ENCODE measurements at places on chromosomes 6 and 20.

DNA sequence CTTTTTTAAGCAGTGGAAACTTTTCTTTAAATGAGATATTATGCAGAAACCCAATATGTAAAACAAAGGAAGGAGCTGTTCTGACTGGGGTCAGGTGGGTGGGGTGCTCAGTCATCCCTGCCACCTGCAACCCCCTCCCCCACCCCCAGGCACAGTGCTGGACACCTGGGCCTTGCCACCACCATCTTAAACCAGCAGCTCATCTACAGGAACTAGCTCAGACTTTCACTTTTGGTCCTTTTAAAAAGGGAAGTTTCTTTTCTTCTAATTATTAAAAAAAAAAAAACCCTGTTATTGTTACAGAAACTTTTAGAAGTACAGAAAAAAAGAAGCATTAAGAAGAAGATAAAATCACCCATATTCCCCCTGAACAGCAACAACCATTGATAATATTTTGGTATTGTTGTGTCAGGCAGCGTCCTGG lies 37.1 kb downstream of the PPP1R16B start:
- DNase-seq: no peak

GRCh38 chr20:62063981-62064769 lies 1.5 kb downstream of the TAF4 start:
- DNase-seq: no peak

DNA sequence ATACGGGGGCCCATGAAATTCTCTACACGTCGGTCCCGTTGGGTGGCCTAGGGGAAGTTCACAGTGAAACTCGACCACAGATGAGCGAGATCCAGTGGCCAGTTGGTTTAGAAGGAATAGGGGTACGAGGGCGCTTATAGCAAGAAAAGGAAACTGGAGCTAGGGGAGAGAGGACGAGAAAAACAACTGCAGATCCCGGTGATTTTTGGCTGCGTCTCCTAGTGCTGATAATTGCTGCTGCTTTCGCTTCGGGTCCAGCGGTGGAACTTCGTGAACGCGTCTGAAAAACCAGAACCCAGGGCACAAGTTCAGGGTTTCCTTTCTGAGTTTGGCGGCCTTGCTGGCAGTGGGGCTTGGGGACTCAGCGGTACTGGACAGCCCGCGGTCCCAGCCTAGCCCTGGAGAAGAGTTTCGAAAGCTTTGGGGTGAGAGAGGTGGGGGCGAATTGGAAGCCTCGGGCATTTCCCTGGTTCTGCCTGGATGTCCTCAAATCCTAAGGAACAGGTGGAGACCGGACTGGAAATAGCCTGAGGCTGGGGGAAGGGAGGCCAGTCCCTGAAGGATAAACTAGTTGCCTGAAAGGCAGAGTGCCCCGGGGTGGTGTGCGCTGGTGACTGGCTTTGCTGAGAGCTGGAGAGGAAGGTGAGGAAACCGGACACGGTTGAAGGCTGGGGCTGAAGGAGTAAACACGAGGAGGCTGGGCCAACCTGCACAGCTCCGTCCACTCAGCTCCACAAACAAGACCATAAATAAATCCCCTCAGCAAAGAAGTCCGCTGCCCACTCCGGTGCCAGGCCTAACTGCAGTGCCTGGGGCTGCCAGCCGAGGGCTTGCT lies 793 bp downstream of the GMPR start:
- DNase-seq: no peak

DNA sequence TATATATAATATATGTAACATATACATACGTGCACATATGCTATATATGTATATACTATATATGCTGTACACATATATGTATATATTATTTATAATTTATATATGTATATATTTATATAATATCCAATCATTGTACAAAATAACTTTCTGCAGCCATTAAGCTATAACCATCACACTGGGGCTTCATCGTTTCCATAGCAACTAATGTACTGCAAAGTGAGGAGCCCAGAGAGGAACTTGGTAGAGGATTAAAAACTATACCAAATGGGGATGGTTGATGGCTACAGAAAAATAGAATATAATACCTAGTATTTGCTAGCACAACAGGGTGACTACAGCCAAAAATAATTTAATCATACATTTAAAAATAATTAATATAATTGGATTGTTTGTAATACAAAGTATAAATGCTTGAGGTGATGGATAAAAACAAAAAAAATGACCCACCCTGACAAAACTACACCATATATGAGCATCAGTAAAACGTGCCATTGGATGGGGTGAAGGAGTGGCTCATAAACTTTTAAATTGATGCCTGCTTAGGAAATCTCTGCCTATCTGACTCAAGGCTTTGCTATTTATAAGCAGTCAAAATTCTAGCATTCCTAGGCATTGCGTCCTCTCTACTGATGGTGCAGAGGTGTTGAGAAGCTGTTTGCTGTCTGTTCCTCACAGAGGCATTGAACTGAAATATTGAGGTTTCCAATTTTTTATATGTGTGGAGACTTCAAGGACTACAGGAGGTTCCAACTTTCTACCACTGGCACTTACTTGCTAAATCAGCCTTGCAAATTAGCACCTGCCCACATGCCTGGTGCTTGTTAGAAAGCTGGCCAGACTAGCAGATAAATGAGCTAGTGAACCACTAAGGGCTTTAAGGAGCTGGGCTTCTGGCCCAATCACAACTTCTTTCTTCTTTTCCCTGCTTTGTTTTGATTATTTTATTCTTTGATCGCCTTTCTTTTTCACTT lies 190.1 kb downstream of the SCP2D1 start:
- no peak for DNase-seq

DNA sequence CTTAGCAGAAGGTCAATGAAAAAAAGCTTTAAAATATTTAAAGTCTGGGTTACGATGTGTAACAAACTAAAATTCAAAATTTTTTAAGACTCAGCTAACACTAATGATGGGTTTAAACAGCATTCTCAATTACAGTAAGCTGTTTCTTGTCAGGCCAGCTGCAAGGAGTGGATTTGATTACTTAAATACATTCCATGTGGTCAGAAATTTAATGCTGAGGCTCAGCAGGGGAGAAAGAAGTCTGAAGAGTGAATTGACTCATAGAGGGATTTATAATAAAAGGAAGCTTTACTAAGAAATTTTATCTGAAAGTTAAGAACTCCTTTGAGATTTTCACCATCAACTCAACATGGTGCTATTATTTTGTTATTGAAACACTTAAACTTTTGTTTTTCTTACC lies 398.6 kb downstream of the KHDRBS2 start:
- no peak for DNase-seq

DNA sequence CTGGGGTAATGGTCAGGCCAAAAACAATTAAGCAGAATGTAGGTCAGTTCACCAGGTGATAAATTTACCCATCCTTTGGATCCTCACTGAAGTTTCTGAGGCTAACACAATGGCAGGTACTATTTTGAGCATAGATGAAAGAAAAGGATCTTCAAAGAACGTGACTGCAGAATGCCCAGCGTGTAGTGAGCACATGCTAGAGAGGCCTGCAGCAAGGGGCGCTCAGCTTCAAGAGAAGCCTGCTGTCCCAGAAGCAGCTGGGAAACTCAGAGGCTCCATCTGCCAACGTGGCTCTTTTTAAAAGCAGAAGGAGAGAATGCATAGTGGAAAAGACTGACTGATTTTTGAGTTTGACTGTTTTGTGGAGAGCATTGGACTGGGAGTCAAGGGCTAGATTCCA lies 57.4 kb downstream of the CD83 start:
- no peak for DNase-seq

GRCh38 chr6:163955096-163955495 lies 540.6 kb downstream of the QKI start:
- DNase-seq: no peak

DNA sequence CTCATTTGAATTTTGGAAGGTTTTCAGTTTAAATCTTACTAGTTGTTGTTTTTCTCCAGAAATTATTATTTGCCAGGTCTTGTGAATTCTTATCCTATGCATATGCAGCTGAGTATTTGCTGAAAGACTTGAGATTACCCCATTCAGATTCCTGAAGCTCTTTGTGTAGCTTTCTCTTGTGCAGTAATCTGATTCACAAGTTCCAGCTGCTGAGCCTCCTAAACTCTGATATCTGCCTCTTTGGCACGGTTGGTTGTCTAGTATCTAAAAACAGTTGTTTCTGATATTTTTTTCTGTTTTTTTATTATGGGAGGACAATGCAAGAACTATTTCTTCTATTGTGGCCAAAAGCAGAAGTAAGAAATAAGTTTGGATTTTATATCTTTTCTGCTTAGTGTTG lies 863.9 kb upstream of the MANEA start:
- DNase-seq: no peak

DNA sequence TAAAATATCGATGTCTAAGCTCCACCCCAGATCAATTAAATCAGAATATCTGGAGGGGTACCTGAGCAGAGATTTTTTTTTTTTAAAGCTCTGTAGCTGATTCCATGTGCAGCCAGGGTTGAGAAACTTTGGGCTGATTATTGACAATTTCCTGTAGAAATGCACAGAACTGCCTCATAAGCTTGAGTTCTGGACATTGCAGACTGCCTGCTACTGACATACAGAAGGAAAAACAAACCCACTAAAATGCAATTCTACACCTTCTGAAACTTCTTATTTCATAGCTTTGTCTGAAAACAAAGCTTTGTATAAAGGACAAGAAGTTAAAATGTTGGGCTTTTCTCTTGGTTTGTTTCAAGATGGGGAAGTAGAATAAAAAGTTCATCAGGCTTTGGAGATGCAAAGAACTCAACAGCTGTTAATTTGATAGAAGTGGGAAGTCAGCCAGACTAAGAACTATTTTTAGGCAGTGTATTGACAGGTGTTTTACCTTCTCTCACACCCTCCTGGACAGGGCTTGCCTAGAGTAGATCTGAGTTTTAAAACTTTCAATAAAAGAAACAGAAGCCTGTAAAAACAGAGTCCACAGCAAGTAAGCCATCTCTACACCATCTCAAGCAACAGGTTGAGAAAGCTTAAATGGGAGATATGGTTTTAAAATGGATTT lies 147.7 kb downstream of the KCNQ5 start:
- DNase-seq: no peak

DNA sequence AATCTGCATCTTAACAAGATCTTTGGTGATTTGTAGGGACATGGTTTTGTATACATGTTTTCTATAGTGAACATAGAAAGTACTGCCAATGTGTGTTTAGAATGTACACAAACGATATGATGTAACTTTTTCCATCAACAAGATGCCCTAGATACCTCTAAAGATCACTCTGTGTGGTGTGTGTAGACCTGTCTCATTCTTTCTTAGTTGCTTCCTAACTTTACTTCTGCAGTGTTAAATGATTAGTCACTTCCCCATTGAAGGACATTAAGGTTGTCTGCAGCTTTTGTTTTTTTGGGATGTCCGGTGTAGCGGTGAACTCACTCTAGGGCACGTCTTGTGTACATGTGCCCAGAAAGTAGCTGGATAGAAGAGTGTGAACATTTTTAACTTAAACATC lies 35.9 kb downstream of the CDYL start:
- DNase-seq: no peak

GRCh38 chr6:15627821-15628220 lies 35.0 kb downstream of the DTNBP1 start:
- DNase-seq: no peak
